ENCODE measurements at places on chromosomes 4 and X. TPM values are rescaled to one million over a fixed set of nuclear protein-coding genes. Genes with fewer than 3 reads are reported as not detected.

DNA sequence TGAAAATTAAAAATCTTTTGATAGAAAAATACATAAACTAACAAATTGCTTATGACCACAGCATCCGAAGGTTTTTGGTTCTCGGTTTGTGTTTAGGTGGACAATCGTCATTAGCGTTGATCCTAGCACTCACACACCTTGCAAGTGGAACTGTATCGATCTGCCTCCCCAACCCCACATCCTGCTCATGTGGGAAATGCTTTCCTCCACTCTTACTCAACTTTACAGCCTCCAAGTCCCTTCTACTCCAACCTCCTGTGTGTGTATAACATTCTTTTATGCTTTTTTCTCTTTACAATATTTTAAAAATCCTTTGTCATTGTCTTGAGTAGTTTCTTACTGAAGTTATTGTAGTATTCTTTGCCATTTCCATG lies 15.6 kb upstream of the TMEM131L start:
- no peak for DNase-seq

- no peak for DNase-seq
Observed at GRCh38 chr4:185920171-185920570, 108.2 kb upstream of the SORBS2 start.

- no peak for DNase-seq
Observed at GRCh38 chrX:136063340-136064079, 78.3 kb downstream of the SLC9A6 start.

GRCh38 chrX:38138157-38138891 lies 82.3 kb downstream of the SRPX start:
- no peak for DNase-seq

DNA sequence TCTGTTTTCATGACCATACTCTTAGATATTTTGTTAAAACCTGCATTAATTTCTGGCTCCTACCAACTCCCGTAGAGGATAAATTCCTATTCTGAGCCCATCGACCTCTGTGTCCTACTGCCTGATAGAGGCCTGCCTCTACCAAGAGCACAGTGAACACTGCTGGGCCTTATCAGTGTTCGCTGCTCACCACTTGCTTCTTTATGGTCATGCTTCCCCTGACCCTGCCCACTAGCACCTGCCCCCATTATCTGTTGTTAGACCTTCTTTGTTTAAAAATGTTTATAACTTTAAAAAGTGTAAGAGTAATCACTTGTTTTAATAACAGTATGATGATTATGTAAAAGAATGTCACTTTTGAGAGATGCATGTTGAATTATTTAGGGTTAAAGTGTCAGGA lies 6.1 kb downstream of the DAPP1 start:
- no peak for DNase-seq

GRCh38 chrX:133813971-133814370 lies 171.4 kb downstream of the GPC3 start:
- DNase-seq = no peak

GRCh38 chr4:139189972-139190371 lies 13.0 kb upstream of the ELF2 start:
- DNase-seq = no peak

DNA sequence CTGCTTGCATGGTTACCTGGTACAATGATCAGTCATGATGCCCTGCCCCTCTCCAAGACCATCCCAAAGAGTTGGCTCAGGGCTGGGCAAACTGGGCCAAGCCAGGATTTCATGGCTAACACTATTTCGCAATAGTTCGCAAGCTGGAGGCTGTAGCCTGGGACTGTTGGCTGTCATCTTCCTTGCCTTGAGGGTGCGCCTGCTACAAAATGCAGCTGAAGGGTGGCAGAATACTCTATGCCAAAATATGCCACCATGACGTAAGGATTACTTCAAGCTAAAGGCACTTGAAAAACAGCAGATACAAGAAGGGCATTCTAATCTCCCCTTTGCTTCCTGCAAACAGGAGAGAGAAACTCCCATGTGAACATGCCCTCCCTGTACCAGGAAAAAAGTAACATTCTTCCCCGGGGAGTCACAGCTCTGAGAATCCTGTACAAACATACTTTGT lies 21.0 kb downstream of the SAT1 start:
- DNase-seq = no peak

GRCh38 chrX:68703369-68703768 lies 55.9 kb downstream of the STARD8 start:
- no peak for DNase-seq

DNA sequence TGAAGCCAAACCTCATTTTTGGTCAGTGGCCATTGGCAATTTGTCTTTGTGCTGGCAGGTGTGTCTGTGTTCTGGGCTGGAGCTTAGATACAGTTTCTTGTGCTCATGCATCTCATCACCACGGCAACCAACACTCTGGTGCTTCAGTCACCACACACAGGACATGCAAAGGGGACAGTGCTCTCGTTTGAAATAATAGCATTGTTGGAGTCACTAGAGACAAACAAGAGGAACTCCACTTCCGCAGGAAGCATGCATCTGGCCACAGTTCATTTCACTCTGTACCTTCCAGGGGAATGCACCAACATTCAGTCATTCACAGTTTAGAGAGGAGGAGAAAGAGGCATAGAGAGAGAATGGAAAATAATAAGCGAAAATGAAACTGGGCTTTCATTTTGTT lies 267.4 kb downstream of the ANK2 start:
- DNase-seq = no peak

DNA sequence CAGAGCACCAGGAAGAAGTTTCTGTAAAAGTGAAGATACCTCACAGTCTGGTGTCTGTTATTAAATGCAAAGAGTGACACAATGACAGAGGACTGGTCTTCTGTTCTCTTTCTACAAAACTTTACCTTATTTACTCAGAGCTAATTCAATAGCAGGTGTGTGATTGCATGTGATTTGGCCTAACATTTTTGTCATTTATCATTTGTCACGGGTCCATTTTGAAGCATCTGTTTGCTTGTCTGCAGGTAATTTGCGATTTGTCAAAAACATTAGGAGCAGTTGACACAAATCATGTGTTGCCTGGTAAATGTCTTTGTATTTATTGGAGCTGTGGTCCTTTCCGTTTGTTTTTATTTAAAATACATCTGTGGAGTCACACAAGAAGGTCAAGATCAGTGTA lies 1232.4 kb downstream of the STIM2 start:
- no peak for DNase-seq

DNA sequence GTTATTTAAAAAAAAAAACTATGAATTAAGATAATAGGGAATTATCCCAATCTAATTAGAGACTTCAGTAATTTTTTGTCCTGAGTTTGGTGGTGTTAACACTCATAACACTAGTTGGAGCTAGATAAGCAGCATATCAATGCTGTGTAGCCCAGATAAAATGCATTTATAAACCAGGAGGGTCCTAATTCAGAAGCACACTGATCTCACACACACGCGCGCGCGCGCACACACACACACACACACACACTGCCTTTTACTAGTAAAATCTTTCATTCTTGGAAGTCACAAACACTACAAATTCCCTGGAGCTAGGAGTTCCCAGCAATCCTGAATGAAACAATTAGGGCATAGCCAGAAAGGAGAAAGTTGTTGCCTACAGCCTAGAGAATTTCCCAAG lies 3.2 kb downstream of the UNC5C start:
- DNase-seq = no peak

DNA sequence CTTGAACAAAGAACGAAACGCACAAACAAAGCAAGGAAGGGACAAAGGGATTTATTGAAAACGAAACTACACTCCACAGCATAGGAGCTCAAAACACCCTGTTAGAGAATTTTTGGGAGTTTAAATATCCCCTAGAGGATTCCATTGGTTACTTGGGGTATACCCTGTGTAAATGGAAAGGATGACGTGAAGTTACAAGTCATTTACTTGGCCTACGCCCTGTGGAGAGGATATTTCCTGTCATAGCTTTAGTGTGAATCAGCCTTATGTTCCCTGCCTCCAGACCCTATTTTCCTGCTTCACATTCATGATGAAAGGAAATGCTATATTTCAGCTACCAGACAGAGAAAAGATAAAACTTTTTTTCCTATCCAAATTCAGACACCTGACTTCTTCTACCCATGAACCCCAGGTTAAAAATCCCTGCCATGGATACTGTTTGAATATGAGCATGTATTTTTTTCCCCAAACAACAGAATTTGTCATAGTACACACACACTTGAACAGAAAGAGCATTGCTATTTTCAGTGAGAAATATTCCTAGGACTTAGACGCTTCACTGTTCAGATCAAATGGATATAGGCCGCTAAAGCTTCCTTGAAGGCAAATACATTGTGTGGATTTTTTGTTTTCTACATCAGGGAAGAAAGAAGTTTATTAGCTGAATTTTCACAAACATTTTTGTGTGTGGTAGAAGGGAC lies 20.4 kb downstream of the PIN4 start:
- no peak for DNase-seq

DNA sequence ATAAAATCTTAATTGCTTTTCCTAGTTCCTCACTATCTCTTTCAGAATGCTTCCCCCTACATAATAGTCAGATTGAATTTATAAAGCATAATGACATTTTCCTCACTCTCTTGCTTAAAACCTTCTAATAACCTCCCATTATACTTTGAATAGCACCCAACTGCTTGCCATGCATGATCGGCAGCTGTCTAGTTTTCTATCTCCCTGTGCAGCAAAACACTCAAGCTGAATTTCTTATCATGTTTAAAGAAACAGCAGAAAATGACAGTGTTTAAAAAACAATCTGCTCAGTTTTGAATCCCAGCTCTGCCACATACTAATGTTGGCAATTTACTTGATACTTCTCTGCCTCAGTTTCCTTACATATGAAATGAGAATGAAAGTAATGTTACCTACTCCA lies 947.1 kb upstream of the HS3ST1 start:
- no peak for DNase-seq

GRCh38 chr4:150033901-150034300 lies 44.3 kb upstream of the DCLK2 start:
- no peak for DNase-seq

DNA sequence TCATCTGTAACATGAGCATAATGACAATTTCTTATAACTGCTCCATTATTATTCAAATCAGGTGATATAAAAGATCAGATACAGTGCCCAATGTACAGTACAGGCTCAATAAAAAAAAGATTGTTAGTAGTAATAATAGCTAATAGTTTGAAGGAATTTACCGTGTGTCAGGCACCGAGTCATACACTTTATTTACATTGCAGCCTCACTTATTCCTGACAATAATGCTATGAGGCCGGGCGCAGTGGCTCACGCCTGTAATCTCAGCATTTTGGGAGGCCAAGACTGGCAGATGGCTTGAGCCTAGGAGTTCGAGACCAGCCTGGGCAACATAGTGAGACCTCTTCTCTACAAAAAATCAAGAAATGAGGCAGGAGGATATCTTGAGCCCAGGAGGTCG lies 10.1 kb upstream of the MAP7D3 start:
- DNase-seq = no peak

GRCh38 chrX:82816562-82816961 lies 691.5 kb upstream of the POU3F4 start:
- no peak for DNase-seq

GRCh38 chr4:148514581-148514980 lies 72.4 kb upstream of the NR3C2 start:
- no peak for DNase-seq

Gene USP26
- total RNA-seq = not detected

Gene DYNLT3
- 28.5 TPM for total RNA-seq

Gene FOXR2
- not detected for total RNA-seq

Gene CNGA1
- 1.7 TPM for total RNA-seq

Gene CC2D2A
- total RNA-seq = 25.2 TPM

Gene SAGE1
- total RNA-seq = not detected

Gene BRS3
- total RNA-seq = not detected

Gene TMEM175
- 35.3 TPM for total RNA-seq

Gene HHIP
- total RNA-seq = 1.6 TPM

Gene ARX
- total RNA-seq = not detected

Gene STOX2
- 1.3 TPM for total RNA-seq
